ENCODE measurements at places on chromosomes 7 and 10.
A peak's percentile ranks its signal among the peaks of the same experiment; 100 is the strongest.

- DNase-seq, result no peak
Measured at GRCh38 chr7:132999845-133000244, 82.0 kb downstream of the CHCHD3 start.

DNA sequence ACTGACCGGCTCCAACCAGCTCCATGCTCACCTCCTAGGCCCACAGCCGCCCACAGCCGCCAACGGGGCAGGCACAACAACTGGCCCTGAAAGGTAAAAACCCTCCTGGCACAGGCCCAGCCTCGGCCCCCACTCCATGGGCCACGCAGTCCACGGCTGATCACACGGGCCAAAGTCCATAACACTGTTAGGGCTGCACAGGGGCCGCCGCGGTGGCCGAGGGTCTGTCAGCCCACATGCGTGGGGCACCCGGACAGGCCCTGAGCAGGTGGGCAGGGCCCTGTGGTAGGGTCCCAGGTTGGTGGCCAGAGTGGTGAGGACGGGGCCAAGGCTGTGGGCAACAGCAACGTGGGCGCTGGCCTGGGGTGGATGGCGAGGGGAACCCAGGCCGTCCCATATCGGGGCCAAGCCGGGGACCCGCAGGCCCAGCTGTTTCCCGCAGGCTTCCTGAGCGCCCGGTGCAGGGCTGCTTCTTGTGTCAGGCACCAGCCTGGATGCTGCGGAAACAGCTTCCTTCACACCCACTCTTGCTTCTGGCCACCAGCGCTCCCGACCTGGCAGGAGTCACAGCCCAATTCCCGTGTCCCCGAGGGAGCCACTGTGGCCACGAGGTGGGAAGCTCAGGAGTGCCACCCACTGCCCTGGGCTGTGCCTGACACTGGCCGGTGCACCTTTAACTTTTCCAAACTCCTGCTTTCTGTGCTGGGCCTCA is 29.2 kb downstream of the CYP2W1 start:
- no peak for DNase-seq

- no peak for DNase-seq
Measured at GRCh38 chr7:52705768-52706167, 329.7 kb upstream of the POM121L12 start.

- DNase-seq, result peak; percentile 51
Measured at GRCh38 chr7:114784177-114784576, 137.7 kb upstream of the MDFIC start.

DNA sequence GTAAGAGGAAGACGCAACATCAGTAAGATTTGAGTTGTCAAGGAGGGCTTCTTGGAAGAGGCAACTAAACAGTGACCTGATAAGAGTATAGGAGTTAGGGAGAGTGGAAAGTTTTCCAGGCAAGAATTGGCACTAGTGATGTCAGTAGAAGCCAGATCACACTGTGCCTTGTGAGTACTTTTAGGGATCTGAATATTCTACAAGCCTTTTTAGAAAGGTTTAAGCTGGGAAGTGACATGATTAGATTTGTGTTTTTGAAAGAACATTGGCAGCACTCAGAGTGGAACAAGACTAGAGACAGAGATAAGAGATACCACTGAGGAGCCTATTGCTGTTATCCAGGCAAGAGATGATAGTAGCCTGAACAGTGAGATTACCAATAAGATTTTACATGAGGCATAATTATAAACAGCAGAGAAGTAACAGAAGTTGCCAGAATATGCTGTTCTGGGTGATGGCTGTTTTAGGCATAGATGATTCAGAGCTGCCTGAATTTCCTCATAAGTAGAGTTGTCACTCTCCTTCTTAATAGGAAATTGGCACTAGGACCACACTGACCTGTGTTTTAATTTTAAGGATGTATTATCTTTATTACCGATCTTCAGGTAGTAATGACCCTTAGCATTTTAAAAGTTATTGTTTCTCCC is 45.6 kb downstream of the NHLRC2 start:
- DNase-seq, result no peak

GRCh38 chr10:21281765-21282484 is 243.6 kb downstream of the SKIDA1 start:
- DNase-seq, result no peak

DNA sequence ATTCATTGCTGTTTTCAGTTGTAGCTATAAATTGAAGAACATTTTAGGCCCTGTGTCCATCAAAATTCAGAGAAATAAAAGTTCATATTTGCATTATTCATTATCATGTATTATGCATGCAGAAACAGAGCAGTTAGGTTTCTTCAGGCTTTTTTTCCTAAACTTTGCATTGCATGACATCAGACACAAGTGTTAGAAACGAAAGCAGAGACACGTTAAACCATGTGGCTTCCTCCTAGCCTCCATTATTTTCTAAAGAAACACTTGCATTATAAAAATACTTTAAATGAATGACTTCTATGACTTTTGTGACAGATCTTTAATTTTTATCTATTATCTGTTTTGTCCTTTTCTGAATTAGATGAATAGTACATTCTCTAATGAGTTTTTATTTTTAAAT is 8.8 kb upstream of the EBLN1 start:
- no peak for DNase-seq

- DNase-seq, result no peak
Measured at GRCh38 chr7:116380025-116380424, 119.5 kb upstream of the CAV2 start.

GRCh38 chr10:13705526-13706174 is 118.9 kb downstream of the PRPF18 start:
- DNase-seq, result no peak

DNA sequence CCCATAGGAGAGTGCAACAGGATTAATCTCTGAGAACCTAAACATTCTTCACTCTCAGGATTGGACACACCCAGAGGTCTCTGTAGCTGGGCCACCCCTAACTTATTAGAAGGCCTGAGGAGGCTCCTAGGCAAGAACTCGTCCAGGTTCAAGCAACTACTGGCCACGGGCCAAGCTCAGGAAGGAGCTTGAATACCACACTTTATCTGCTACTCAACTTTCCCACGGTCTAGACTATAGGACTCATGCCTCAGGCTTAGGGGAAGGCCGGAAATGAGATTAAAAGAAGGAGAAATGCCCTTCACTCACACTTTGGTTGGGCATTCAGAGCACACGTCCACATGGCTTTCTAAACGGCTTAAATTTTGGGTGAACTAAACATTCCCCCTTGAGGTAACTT is 142.8 kb upstream of the PHYHIPL start:
- DNase-seq, result no peak

- DNase-seq, result no peak
Measured at GRCh38 chr7:33091111-33091531, 18.1 kb downstream of the RP9 start.

DNA sequence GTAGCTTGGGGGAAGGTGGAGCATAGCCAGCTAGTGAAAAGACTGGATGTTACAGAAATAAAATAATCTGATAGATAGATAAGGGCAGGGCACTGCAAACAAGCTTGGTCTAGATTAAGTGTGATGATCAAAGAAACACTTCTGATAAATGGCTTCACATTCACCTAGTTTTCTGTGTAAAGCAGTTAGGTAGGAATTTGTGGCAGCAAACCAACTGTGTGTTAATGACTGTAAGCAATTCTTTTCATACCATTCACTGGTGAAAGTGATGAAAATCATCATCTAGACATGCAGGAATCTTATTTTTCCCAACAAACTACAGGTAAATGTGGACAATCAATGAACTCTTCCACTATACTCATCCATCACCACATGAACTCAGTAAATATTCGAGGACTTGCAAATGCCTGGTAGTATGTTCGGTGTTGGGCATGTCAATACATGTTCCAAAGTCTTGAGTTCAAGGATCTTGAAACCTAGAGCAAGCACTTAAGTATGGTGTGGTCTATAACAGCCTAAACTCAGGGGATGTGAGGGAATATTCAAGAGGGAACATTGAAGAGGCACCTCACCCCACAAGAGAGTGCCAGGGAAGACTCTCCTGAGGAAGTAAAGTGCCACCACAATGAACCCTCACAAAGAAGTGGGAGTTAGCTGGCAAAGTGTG is 20.5 kb downstream of the PON3 start:
- no peak for DNase-seq

- DNase-seq, result peak; percentile 4
Measured at GRCh38 chr7:158467562-158467961, 120.1 kb downstream of the PTPRN2 start.

DNA sequence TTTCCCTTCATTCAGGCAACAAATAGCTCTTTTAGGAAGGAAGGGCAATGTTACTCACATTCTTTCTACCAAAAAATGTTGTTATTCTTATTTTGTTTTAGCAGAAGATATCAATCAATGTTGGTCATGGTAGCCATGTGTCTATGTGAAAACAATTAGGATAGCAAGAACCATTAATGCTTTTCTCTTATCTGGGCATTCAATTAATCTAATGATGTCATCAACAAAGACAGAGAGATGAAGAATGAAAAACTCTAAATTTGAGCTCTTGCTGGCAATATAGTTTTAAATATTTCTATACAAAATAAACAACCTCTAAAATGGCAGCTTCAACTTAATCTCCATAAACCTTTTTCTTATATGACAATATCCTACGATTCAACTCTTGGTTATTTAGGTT is 353.7 kb upstream of the ANKRD30A start:
- no peak for DNase-seq

DNA sequence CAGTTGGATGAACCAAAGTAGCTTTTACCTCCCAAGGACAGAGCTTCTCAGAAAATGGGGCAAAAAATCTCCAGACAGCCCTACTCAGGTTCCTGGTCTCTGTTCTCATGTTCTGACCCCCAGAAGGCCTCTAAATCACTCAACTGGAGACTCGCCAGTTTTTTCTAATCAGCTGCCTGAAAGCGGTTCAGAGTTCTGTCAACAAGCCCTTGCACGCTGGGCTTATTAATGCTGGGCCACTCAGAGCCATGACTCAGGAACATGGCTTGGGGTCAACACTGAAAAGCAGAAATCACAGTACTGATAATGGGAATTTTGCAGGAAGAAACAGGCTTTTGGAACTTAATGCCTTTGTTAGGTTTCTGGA is 15.3 kb downstream of the ECHDC3 start:
- peak; percentile 52 for DNase-seq

DNA sequence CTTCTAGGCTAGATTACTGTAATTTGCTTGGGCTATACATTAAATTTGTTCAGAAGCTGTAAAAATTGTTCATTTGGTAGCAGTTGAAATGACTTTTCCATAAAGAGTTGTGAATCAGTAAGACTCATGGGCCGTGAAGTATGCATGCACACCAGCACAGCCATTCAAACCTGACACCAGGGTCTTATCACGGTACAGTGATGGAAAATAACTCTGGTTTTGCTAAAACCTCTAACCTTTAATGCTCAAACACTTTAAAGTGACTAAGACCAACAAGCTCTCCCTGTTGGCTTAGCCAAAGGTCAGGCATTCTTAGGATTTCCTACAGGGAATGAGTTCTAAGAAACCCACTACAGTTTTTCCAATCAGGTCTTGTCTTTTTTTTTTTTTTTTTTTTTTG is 11.5 kb downstream of the ARL3 start:
- DNase-seq, result no peak
